Natural killer cell treated with Interleukin-12 subunit alpha and Interleukin-12 subunit beta and Interleukin-15 and Interleukin-18, amount 100 ng/mL, for 72 hours (primary cell): ENCODE measurements at places on chromosomes 12 and 14.

DNA sequence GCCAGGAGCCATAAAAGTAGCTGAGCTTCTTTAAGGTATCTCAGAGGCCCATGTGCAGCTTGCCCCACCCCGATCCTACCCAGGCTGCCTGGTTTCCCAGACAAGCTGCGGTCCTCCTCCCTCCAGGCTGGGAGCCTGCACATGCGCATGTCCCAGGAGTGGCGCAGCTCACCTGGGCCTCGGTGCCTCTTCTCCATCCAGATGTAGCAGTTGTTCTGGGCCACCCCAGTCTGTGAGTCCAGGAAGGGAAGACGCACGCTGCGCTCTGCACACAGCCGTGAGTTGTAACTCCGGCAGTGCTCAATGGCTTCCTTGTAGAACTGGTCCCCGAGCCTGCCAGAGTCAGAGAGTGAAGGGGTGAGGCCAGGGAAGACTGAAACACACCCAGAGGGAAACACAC, 122.3 kb downstream of the DPF3 start:
- DNase-seq = no peak

DNA sequence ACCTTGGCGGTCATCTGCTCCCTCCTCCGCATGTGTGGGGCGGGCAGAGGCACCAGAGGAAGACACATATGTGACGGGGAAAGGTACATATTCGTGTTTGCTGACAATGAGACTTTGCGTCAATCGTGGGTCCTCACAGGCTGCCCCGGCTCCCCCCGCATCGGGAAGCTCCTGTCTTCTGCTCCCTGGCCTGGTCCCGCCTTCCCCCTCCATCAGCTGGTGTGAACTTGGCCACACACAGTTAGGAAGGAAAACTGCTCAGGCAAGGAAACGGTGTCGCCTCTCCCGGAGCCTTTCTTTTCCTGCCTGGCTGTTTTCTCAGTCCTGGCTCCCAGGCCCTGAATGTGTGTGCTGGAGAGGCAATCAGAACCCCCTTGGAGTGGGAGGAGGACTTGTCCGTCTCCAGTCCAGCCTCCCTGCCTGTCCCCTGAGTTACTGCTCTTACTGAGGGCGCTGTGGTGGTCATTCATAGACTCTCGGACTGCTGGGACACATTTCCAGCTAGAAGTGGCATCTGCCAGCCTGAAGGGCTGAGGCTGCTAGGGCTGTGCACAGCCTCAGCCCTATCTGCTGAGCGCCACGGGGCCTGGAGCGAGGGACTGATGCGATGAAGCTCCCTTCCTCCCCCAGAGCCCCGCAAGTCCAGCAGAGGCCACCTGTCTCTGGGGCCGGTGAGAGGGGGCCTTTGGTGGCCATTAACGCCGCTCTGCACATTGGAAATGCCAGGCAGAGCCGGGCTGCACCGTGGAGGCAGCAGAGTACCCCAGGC, 44.2 kb upstream of the TSPAN9 start:
- DNase-seq = no peak

DNA sequence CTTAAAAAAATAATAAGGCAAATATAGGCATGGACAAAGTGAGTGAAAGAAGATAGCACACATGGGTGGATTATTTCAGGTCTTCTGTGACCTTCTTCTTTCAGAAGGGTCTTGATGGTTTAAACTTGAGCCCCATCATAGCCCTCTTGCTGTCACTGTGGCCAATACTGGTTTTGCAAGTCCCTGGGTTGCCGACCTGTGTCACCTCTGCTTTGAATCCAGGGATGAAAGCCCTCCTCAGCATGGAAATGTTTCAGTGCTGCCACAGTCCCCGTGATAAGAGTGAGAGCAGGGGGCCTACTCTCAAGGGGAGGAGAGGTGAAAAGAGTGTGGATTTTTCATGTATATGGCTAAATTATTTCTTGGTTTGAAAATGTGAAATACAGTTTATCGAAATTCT, 30.2 kb upstream of the ATF1 start:
- no peak for DNase-seq

DNA sequence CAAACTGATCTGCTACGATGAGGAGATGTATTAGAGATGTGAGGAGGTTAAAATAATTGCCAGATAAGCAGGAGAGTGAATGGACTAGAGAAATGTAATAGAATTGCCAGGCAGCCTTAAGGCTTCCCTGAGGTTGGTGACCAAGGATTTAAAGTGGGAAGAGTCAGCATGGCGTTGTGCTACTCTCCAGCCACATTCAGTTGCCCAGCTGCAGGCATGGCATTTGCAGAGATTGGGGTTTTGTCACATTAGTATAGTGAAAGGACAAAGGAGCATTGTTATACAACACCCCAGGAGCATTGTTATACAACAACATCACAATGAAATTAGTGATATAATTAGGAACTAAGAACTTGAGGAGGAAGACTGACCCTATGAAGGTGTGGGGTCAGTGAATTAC, 31.7 kb downstream of the MARK3 start:
- DNase-seq = no peak

DNA sequence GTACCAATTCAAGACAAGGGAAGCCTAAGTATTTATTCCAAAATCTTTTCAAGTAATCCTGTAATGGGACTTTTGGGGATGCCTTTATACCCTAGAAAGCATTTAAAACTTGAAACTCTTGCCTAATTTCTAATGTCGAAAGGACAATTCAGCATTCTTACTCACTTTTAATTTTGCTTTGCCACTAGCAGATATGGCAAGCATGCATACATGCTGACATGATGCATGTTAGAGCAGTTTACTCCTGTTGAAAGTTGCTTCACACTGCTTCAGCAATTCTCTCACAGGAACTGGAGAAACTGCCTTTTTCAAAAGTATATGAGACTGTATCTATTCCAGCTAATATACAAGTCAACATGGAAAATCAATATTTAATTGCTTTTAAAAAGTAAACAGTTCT, 79.9 kb downstream of the TAOK3 start:
- no peak for DNase-seq

DNA sequence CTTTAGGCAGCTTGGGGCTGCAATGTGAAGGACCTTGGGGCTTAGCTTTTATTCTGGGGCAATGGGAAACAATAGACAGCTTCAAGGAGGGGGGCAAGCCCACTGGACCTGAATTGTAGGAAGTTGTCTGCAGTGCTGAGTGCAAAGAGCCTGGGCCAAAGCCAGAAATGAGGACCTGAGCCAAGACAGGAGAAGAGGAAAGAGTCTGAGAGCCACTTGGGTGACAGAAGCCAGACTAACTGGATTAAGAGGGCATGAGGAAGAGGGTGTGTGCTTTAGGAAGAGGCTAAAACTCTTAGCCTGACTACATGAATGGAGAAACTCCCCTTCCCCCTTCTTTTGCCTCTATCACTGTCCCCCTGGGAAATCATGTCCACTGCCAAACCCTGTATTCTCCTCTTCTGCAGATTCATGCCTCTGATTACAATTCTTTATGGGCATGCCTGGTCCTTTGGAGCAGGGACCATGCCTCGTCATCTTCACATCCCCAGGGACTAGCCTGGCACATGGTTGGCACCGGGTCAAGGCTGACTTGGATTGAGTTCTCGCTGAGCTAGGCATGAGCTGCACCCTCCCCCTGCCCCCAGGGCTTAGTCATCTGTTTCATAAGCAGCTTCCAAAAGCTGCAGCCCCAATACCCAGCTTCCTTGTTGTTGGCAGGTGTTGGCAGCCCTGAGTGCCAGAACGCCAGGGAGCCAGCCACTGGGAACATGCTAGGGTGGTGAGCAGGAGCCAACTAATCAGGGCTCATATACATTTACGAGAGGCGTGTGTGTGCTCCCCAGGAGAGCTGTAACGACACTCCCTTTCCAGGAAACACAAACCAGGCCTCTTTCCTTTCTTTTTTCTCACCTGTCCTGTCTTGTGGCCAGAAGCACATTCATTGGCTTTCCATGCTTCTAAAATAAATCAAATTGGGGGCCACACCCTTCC, 27.7 kb upstream of the JDP2 start:
- DNase-seq = no peak
